Retinal pigment epithelial cell (primary cell): ENCODE measurements at places on chromosomes 12 and 14.

DNA sequence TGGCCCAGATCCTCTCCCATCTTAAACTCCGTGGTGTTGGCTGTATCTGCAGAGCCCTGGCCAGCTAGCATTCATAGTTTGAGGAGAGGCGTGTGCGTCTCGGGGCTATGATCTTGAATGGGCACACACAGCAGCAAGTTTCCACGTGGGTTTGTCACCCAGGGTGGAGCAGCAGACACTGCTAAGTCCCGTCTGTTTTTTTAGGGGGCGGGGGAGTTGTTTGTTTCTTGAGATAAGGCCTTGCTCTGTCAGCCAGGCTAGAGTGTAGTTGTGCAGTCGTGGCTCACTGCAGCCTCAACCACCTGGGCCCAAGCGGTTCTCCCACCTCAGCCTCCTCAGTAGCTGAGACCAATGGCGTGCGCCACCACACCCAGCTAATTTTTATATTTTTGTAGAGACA lies 20.1 kb upstream of the TEX22 start:
- DNase-seq = no peak

DNA sequence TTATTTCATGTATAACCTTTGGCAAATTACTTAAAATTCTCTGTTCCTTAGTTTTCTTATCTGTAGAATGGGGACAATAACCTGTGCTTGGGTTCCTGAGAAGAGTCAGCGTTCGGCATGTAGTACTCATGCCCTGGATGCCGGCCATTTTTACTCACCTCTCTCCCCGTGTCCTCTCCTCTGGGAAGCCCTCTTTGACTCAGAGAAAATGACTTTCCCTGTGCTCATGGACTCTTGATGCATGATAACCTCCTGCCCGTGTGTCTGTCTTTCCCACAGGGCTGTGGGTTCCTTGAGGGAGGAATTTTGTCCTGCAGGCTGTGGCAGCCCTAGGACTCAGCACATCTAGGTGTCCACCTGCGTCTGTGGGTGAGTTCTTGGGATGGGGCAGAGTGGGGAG lies 5.8 kb upstream of the C1RL start:
- no peak for DNase-seq

GRCh38 chr12:99059824-99060511 lies 414.9 kb downstream of the APAF1 start:
- DNase-seq = peak; percentile 27

DNA sequence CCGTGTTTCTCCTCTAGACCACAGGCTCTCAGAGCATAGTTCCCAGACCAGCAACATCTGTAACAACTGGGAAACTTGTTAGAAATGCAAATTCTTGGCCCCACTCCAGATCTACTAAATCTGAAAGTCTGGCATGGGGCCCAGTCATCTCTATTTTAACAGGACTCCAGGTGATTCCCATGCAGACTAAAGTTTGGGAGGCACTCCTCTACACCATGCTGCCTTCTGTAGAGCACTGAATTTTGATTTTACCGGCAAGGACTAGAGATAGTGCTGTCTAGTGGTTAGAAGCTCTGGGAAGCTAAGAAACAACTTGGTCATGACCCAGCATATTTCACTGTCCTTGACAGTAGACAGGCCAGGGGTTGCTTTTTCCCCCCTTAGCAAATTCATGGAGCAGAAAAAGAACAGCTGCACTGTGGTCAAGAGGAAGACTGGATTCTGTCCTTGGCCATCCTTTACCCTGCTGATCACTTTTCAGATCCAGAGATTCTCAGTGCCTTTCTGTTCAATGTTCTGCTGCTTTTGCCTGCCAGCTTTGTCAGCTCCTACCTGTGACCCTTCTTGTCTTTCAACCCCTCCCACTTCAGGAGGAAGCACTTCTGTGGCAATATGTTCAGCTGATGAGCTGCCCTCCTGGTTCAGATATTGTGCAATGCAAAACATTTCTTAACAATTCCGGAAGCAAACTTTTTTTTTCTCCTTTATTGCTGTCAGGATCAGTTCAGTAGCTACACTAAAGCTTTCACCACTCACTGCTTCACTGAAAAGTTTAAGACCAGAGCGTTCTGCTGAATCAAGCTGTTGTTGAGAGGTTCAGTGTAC lies 133.8 kb upstream of the NUDT4 start:
- DNase-seq = peak; percentile 24

DNA sequence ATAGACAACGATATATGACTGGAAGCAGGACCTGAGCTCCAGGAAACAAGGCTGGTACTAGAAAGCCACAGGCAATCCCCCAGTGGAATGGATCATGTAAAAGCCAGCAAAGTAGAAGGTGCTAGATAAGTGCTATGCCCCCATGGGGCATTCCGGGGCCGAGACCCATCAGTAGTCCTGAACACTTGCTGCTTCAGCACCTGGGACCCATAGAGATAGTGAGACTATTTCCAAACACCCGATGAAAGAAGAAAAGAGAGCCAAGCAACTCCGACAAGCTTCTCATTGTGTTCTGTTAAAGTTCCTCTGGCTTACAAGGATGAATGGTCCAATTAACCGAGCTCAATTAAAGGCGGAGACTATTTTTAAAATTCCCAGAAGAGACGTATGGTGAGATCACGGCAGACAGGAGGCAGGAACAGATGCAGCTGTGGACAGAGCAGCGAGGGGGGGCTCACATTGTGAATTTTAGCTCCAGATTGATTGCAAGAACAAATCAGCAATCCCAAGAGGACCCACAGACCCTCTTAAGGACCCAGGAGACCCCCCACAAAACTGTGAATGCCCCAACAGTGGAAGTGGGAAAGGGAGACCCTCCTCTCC lies 142.5 kb upstream of the OVCH1 start:
- no peak for DNase-seq

- no peak for DNase-seq
Measured at GRCh38 chr14:75289840-75290388, 11.3 kb downstream of the FOS start.

- no peak for DNase-seq
Measured at GRCh38 chr12:107663277-107663676, 22.3 kb upstream of the PWP1 start.

DNA sequence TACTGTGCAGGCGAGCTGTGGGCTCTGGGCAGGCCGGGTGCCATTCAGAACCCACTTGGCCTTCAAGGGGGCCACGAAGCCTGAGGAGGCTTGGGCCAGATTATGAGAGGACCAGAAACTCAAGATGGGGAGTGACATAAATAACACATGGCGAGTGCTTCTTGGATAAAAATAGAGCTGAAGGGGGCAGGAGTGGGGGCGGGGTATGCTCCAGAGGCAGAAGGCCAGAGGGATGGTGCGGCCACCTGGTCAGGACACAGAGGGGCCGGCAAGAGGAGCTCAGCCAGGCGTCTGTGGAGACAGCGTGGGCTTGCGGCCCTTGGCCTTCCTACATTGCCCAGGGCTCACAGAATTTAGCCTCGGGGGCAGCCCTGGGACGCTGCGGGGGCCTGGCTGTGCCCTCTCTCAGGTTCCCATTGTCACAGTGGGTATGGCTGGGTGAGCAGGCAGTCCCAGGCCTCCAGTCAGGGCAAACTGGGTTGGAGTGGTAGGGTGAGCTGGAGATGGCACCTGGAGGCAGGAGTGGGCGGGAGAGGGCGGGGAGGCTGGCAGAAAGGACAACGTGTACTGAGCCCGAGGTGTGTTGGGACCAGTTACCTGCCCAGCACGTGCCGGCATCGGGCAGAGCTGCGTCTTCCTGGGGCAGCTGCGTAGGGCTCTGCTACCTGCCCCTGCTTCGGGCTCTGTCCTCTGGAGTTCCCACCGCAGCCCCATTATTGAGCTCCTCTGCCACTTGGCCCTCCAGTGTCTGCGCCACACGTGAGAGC lies 7.4 kb upstream of the SLC25A29 start:
- no peak for DNase-seq
